ENCODE measurements at places on chromosomes 13 and 19.
A peak's percentile ranks its signal among the peaks of the same experiment; 100 is the strongest.

GRCh38 chr13:38350114-38350617 is 515 bp downstream of the UFM1 start:
- no peaks in the 10 kb centered on the region for H3K27me3 ChIP-seq
- peak overlapping the region; percentile 74 for H3K4me3 ChIP-seq
- H3K27ac ChIP-seq, result peak overlapping the region; percentile 91
- peak; percentile 78 for DNase-seq
- H3K4me1 ChIP-seq, result peaks cover 11% of the 10 kb centered on the region

GRCh38 chr19:9597027-9597426 is 12.7 kb upstream of the ZNF121 start:
- H3K27me3 ChIP-seq, result no peaks in the 10 kb centered on the region
- no peak overlapping the region for H3K4me3 ChIP-seq
- H3K27ac ChIP-seq, result no peak overlapping the region
- H3K4me1 ChIP-seq, result no peaks in the 10 kb centered on the region

DNA sequence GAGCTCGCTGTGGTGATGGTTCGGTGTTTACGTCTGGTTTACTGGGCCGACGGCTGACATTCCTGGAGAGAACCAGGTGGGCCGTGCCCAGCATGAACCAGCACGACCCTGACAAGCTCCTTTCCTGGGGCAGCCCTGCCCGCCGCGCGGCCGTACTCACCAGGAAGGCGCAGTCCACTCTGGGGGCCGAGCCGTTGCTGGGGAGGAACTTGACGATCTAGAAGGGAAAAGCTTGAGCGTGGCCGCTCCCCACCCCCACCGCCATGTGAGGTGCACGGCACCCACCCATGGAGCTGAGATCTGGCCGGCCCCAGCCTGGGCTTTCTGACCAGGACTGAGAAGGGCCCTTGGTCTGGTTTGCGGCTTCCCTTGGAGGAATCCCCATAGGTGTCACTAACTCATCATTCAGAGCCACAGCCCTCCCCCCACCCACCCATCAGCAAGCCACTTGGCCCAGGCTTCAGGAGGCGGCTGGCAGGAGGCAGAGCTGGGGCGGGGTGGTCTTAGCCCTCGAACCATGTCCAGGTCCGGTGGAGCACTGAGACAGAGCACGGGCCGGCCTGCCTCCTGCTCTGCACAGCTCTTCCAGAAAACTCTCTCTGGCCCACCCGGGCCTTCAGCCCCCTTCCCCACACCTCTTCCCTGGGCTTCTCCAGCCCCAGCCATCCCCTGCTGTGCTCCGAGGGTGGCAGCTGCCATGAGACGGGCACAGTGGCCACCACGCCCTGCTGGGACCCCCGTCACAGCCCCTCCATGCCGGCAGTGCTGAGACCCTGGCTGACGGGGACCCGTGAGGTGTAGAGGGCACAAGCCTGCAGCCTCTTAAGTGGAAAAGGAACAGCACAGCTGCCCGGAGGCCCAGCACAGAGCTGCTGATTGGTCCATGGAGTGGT is 6.2 kb downstream of the ATP4B start:
- no peaks in the 10 kb centered on the region for H3K36me3 ChIP-seq
- H3K4me1 ChIP-seq, result peaks cover 8% of the 10 kb centered on the region
- H3K27ac ChIP-seq, result no peak overlapping the region
- H3K4me3 ChIP-seq, result no peak overlapping the region
- no peak for DNase-seq

GRCh38 chr19:23913931-23914330 is 755 bp upstream of the ZNF726 start:
- H3K27ac ChIP-seq, result no peak overlapping the region
- no peaks in the 10 kb centered on the region for H3K4me1 ChIP-seq
- no peak for DNase-seq

- no peak overlapping the region for H3K4me3 ChIP-seq
- H3K27me3 ChIP-seq, result no peaks in the 10 kb centered on the region
- H3K27ac ChIP-seq, result no peak overlapping the region
- DNase-seq, result peak; percentile 63
- H3K4me1 ChIP-seq, result peaks cover 3% of the 10 kb centered on the region
Observed at GRCh38 chr19:5536337-5536894, 31.3 kb downstream of the TINCR start.

DNA sequence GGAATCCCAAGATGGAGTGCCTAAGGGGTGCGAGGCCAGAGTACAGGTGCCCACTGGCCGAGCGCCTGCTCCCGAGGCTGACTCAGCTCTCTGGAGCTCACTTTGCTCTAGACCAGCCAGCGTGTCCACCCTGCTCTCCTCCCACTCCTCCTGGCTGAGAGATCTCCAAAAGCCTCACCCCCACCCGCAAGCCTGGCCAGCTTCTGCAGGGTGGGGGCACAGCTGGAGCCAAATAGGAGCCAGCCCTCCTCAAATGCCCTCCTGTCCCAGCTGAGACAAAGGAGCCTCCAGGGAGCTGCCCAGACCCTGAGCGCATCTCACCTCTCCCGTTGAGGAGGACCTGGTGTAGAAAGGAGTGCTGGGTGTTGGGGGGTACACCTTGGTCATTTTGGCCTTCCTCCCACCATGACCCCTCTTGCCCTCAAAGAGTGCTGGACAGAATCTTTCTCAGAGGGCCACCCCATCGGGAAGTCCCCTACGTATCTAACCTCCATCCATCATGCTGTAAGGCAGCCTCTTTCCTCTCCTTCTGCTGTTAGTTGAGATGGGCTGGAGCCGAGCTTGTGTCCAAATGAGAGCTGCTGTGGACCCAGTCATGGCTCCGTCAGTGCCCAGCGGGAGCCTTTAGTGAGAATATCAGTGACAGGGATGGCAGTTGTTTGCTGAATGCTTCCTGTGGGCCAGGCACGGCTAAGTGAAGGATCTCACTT is 123.9 kb upstream of the VSTM2B start:
- H3K36me3 ChIP-seq, result no peaks in the 10 kb centered on the region
- H3K27ac ChIP-seq, result no peak overlapping the region
- no peak overlapping the region for H3K4me3 ChIP-seq
- H3K27me3 ChIP-seq, result no peaks in the 10 kb centered on the region
- DNase-seq, result no peak

DNA sequence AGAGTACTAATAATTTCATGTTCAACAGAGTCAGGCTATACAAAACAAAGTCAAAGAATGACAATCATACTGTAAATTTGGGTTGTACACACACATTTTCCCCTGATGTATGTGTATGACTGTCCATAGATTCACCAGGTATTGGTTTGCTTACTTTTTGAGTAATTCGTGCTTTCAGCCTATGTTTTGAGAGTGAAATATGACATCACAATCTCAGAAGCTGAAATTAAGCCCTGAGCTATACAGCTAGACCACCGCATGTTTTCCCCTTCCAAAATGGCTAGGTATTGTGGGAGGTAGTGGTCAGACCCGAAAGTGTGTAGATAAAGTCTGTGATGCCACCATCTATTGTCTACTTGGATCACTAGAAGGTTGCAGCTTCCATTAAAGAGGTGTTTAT is 102.8 kb downstream of the KATNAL1 start:
- no peaks in the 10 kb centered on the region for H3K4me1 ChIP-seq
- DNase-seq, result no peak
- no peak overlapping the region for H3K4me3 ChIP-seq
- H3K36me3 ChIP-seq, result no peaks in the 10 kb centered on the region
- no peaks in the 10 kb centered on the region for H3K27me3 ChIP-seq
- no peak overlapping the region for H3K27ac ChIP-seq

DNA sequence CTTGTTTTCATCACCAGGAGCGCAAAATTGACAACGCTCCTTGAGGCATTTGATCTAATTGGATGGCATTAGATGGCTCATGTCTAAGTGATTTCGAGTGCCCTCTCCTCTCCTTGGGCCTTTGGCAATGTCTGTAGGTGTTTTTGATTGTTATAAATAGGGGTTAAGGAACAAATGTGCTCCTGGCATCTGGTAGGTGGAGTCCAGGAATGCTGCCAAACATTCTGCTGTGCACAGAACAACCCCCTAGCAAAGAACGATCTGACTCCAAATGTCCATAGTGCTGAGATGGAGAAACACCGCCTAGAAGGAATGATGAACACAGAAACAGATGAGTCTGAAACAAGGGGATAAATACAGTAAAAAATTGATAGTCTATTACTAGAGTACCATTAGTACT is 68.0 kb upstream of the C1QTNF9B start:
- H3K36me3 ChIP-seq, result no peaks in the 10 kb centered on the region
- H3K4me3 ChIP-seq, result no peak overlapping the region
- H3K27me3 ChIP-seq, result no peaks in the 10 kb centered on the region
- no peaks in the 10 kb centered on the region for H3K4me1 ChIP-seq

- peak; percentile 47 for DNase-seq
- no peaks in the 10 kb centered on the region for H3K36me3 ChIP-seq
- peak overlapping the region; percentile 100 for H3K27ac ChIP-seq
- H3K27me3 ChIP-seq, result no peaks in the 10 kb centered on the region
- no peak overlapping the region for H3K4me3 ChIP-seq
Observed at GRCh38 chr19:46603752-46604231, 2.7 kb downstream of the CALM3 start.

- H3K27me3 ChIP-seq, result no peaks in the 10 kb centered on the region
- no peaks in the 10 kb centered on the region for H3K4me1 ChIP-seq
- no peak overlapping the region for H3K4me3 ChIP-seq
- DNase-seq, result no peak
Observed at GRCh38 chr13:24495151-24495729, 17.3 kb downstream of the PARP4 start.

DNA sequence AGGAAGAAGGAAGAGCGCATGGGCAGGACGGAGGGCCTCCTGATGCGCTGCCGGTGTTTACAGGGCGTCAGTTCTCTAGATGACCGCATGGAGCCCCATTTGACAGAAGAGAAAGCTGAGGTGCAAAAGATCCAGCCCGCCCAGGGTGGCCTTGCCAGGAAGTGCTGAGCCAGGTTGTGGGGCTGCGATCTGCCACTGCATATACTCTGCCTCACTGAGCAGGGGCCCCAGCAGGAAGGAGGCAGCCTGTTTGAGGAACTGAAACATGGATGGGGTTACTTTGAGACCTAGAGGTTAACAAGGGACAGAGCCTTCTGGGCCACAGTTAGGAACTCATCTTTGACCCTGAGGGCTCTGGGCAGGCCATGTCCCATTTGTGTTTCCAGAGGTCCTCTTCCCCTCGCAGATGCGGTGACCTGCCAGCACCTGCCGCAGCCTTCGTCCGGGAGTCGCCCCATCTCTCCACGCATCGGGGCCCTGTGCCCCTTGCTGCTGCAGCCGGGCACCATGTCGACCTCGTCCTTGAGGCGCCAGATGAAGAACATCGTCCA is 3.2 kb downstream of the EPN1 start:
- peak; percentile 37 for DNase-seq
- H3K27ac ChIP-seq, result peak overlapping the region; percentile 83
- H3K4me3 ChIP-seq, result no peak overlapping the region
- H3K27me3 ChIP-seq, result no peaks in the 10 kb centered on the region

DNA sequence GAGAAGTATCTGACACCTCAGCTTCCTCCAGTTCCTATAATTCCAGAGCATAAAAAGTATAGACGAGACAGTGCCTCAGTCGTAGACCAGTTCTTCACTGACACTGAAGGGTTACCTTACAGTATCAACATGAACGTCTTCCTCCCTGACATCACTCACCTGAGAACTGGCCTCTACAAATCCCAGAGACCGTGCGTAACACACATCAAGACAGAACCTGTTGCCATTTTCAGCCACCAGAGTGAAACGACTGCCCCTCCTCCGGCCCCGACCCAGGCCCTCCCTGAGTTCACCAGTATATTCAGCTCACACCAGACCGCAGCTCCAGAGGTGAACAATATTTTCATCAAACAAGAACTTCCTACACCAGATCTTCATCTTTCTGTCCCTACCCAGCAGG is 3.1 kb downstream of the KLF5 start:
- DNase-seq, result no peak
- no peak overlapping the region for H3K27ac ChIP-seq
- no peaks in the 10 kb centered on the region for H3K4me1 ChIP-seq
- H3K27me3 ChIP-seq, result peaks cover under 1% of the 10 kb centered on the region
- H3K4me3 ChIP-seq, result no peak overlapping the region

DNA sequence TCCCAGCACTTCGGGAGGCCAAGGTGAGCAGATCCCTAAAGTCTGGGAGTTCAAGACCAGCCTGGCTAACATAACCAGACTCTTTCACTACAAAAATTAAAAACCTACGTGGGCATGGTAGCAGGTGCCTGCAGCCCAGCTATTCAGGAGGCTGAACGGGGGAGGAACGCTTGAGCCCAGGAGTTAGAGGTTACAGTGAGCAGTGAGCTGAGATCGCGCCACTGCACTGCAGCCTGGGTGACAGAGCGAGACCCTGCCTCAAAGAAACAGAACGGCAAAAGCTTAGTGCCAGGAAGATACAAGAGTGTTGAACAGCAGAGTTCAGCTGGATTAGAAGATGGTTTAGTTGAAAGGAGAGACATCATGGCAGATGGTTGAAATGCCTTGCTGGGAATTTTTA is 24.1 kb upstream of the RNF113B start:
- no peak for DNase-seq
- no peaks in the 10 kb centered on the region for H3K27me3 ChIP-seq
- H3K36me3 ChIP-seq, result no peaks in the 10 kb centered on the region
- no peak overlapping the region for H3K27ac ChIP-seq
- no peaks in the 10 kb centered on the region for H3K4me1 ChIP-seq

GRCh38 chr13:65959305-65959704 is 1270.8 kb downstream of the PCDH9 start:
- H3K4me1 ChIP-seq, result no peaks in the 10 kb centered on the region
- H3K36me3 ChIP-seq, result no peaks in the 10 kb centered on the region
- H3K4me3 ChIP-seq, result no peak overlapping the region

- no peaks in the 10 kb centered on the region for H3K36me3 ChIP-seq
- no peak overlapping the region for H3K27ac ChIP-seq
- no peak overlapping the region for H3K4me3 ChIP-seq
- DNase-seq, result no peak
- no peaks in the 10 kb centered on the region for H3K27me3 ChIP-seq
- no peaks in the 10 kb centered on the region for H3K4me1 ChIP-seq
Observed at GRCh38 chr13:47545201-47546024, 455.7 kb downstream of the SUCLA2 start.

- no peak overlapping the region for H3K4me3 ChIP-seq
- H3K27me3 ChIP-seq, result no peaks in the 10 kb centered on the region
- no peaks in the 10 kb centered on the region for H3K36me3 ChIP-seq
- DNase-seq, result no peak
Observed at GRCh38 chr19:20359933-20360720, 193.1 kb downstream of the ZNF486 start.

DNA sequence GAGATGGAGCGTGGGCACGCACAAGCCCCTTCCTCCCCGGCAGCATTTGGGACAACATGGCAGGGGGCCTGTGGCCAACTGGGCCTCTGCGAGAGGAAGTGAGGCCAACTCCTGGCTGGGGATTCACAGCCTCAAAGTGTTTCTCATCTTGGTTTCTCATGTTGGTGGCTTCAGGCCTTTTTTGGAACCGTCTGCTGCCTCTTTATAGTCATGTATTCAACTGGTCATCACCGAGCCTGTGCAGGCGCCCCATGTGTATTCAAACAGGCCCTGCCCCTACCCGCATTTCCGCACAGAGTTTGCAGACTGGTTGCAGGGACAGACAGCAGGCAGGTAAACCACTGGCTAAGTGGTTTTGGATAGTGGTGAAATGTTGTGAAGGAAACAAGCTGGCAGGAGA is 17.3 kb upstream of the RELB start:
- H3K36me3 ChIP-seq, result peaks cover 82% of the 10 kb centered on the region
- DNase-seq, result no peak
- H3K4me1 ChIP-seq, result peaks cover 7% of the 10 kb centered on the region
- H3K4me3 ChIP-seq, result no peak overlapping the region
- H3K27ac ChIP-seq, result no peak overlapping the region

- H3K27ac ChIP-seq, result no peak overlapping the region
- no peak overlapping the region for H3K4me3 ChIP-seq
- H3K36me3 ChIP-seq, result no peaks in the 10 kb centered on the region
- no peaks in the 10 kb centered on the region for H3K27me3 ChIP-seq
- no peaks in the 10 kb centered on the region for H3K4me1 ChIP-seq
Observed at GRCh38 chr13:51091839-51092238, 19.2 kb downstream of the C13orf42 start.

GRCh38 chr19:45512881-45513483 is 5.7 kb downstream of the VASP start:
- no peak overlapping the region for H3K27ac ChIP-seq
- DNase-seq, result no peak
- peaks cover 46% of the 10 kb centered on the region for H3K4me1 ChIP-seq
- H3K36me3 ChIP-seq, result peaks cover 6% of the 10 kb centered on the region
